ENCODE measurements at places on chromosomes 7 and 10.

DNA sequence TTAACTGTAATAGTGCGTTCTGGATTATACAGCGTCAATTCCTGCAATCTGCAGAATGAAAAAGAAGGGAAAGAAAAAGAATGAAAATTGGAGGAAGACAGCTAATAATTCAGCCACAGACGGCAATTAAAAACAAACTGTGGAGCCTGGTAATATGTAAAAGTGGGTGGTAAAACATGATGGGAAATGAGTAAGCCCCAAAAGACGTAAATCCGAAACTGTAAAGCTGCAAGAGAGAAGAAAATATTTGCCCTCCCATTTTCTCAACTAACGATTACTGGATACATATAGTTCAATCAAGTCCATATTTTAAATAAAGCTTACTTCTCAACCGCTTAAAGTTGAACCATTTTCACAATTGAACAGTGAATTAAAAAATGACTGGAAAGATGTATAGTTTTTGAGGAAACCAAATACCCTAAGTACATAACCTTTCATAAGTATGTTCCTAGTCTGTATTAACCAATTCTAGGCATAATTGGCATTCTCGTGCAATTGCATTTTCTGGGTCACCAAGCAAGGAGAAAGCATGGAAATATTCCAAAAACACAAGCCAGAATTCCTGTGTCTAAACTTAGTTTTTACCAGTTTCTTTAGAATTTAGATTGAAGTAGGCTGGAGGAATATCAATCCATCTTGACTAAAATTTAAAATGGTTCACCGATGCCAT lies 44.8 kb downstream of the MALSU1 start:
- DNase-seq: no peak

- DNase-seq: no peak
Observed at GRCh38 chr10:71771821-71772617, 1.3 kb downstream of the VSIR start.

DNA sequence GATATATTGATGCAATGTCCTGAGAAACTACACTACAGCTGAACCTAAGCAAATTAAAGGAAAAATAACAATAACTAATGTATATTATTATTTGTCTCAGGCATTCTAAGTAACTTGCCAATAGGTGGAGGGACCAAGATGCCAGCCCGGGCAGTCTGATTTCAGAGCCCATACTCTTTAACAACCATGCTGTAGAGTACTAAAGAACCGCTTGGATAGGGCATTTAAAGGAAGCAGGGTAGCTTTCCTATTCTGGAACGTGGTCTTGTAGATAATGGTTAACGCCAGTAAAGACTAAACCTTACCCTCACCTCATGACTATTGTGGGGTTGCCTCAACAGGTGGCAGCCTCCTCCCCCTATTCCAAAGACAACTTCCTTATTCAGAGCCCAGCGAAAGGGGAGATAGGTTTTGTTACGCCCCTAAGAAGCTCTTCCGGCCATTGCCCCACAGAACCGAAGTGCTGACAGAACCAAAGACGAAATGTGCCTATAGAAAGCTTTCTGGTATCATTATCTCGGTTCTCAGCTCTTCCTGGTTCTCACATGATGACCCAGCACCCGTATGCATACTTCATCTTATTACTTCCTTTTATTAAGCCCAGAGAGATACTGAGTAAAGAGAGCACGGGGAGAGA lies 707 bp upstream of the C1GALT1 start:
- DNase-seq: peak; percentile 48

DNA sequence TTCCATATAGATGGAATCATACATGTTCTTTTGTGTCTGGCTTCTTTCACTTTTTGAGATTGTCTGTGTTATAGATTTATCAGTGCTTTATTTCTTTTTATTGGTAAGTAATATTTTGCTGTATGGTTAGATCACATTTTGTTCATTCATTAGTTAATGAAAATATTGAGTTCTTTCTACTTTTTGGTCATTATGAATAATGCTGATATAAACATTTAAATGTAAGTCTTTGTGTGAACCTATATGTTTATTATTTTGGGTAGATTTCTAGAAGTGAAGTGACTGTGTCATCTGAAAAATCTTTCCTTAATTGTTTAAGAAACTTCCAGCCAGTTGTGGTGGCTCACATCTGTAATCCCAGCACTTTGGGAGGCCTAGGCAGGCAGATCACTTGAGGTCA lies 11.4 kb upstream of the VWDE start:
- no peak for DNase-seq

DNA sequence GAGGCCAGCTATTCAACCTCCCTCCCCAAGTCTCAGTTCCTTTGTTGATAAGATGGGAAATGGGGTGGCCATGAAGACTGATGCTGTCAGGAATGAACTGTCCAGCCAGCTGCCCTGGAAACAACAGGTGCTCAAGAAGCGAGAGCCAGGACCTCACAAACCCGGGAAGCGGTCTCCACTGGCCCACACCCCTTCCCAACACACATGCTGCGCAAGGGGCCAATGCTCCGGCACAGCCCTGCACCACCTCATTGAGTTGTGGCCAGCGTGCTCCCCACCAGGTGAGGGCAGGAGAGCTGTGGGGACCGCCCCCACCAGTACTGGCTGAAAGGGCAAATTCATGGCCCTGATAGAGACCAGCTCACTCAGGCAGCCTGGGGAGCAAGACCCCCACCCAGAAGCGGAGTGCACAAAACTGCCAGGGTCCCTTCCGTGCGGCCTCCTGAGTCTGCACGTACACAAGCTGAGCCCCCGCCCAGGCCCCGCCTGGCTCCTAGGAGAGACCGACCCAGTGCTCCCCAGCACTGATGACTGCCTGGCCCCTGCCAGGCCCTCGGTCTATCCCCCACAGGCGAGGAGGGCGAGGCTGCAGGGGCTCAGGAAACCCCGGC lies 216.6 kb downstream of the MAD1L1 start:
- no peak for DNase-seq

Data from renal cortex interstitium (tissue), 15 donors.